ENCODE measurements at places on chromosomes 12 and 14.

GRCh38 chr12:1350934-1351240, 243.5 kb downstream of the FBXL14 start:
- peak; percentile 48 for DNase-seq

- DNase-seq, result no peak
Measured at GRCh38 chr14:68474741-68475140, 318.1 kb downstream of the ZFP36L1 start.

DNA sequence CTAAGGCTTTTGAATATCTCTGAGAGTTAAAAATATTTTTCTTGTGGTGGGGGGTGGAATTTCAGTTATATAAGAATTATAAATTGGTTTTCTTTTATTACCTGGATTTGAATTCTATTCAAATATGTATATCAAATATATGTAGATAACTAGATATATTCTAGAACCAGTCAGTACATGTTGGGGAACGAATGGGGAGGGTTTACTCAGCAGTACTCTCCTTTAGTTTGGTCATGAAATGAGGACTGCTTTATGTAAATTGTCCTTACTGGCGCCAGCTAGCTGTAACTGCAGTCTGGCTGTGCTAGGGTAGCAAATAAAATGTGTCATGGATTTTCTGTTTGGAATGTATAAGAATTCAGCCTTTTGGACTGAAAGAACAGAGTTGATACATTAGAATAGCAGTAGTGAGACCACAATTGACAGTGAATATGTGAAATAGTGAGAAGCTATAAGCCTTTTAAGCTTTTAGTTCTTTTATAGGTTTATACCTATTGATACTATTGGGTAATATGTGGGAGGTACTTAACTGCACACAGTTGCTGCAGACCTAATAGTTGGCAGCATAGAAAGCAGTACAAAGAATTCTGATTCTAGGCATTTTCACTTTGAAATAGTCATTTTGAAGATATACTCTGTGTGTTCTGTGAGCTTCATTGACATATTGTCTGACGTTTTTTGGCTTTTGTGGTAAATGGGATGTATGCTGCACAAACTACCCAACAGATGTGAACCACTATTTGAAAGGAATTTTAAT, 29.0 kb downstream of the ATF7IP start:
- DNase-seq, result peak; percentile 93

GRCh38 chr12:1605129-1606020, 11.0 kb upstream of the FBXL14 start:
- peak; percentile 93 for DNase-seq

GRCh38 chr12:115683240-115683780, 594.2 kb downstream of the MED13L start:
- no peak for DNase-seq

DNA sequence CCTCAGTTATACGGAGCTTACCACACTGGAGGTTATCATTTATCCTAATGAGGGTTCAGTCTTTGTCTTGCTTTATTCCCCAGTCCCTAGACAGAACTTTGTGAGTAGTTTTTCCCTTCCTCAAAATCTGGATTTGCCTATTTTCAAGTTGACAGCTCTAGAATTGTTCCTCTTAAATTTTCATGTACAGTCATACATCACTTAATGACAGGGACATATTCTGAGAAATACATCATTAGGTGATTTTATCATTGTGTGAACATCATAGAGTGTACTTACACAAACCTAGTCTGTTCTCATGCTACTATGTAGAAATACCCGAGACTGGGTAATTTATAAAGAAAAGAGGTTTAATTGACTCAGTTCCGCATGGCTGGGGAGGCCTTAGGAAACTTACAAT, 3.1 kb downstream of the PRKAB1 start:
- DNase-seq, result no peak

- DNase-seq, result no peak
Measured at GRCh38 chr12:68613209-68613904, 2.7 kb downstream of the RAP1B start.

DNA sequence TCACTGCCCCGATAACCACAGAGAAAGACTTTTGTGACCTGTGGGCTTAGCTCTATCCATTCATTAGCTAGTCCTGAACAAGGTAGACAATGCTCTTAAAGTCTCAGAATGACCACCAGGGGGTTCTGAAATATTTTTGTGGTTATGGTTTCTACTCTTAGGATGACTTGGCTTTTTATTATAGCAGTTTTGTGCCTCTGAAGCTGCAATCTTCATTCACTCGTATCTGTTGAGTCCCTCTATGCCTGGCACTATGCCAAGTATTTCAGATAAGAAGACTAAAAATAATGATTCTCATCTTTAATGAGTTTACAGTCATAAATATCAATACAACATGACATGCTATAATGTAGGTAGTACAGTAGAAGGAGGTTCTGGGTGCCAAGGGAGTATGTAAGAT, 130.8 kb upstream of the TRHDE start:
- DNase-seq, result peak; percentile 39

- no peak for DNase-seq
Measured at GRCh38 chr12:23781118-23781517, 168.4 kb downstream of the SOX5 start.

DNA sequence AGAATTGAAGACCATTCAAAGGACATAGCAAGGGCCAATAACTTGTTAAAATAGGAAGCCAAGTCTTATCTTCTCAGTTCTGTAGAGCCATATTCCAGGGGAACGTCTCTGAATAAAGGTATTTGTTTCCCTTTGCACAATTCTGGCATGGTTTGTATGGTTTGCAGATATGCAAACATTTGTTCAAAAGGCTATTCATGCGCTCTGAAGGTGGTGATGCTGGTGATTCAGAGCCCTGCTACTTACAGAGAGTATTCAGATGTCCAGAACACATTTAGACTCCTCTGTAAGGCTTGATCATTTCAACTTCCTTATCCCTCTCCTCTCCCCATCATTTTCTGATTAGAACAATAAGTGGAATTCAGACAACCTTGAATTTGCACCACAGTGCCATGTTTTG, 35.9 kb downstream of the SLC4A8 start:
- DNase-seq, result no peak

GRCh38 chr12:94553130-94553519, 93.5 kb upstream of the CEP83 start:
- peak; percentile 76 for DNase-seq

DNA sequence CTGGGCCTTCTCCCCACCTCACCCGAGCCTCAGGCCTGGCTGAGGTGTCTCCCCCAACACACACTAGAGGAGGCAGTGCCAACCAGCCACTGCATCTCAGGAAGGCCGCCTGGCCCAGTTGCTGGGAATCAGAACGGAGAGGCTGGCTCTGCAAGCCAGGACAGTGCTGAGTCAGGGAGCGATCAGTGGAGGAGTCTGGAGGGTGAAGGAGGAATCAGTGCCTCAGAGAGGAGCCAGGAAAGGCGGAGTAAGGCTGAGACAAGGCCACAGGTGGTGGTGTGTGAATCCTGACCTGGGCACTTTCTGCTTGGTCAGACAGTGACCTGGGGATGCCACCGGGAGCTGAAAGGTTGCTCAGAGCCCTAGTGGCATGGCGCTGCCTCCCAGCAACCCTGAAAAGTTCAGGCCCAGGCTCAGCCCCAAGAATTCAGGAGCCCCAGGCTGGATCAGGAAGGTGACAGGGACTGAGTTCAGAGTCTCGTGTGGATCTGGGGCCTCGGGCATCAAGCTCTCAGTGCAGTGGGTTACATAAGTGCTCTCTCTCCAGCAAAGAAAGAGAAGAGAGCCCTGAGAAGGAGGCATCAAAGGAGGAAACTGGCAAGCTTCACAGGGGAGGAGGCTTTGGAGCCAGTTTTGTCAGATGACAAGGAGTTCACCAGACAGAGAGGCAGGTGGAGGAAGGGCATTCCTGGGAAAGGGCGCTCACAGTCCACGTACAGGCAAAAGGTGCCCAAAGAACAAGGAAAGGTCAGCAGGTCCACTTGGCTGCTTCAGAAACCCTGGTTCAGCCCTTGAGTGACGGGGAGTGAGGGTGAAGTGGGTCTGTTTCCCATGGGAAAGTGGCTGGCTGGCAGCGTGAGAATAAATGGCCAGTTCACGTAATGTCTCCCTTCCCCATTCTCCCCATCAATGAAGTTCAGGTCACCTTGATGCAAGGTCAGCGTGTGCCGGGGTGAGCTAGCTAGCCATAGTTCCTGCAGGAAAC, 87.8 kb downstream of the ZFP36L1 start:
- DNase-seq, result no peak

DNA sequence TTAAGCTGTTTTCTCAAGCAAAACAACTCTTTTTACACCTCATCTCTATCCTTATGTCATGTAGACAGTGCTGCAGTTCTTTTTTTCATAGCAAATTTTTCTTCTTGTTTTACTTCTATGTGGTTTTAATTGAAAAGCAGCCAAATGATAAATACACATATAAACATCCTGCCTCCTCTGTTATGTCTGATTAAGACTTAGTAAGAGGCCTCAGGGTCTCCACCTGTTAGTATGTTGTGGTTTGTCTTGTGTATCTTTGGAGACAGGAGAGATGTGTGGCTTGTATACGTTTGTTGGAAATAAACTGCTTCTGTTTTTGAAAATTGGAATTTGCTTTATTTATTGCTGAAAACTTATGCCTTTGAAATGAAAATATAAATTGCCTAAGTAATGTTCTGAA, 32.0 kb downstream of the PEX5 start:
- no peak for DNase-seq

GRCh38 chr14:66916421-66916820, 272.8 kb upstream of the GARIN2 start:
- DNase-seq, result no peak

Data from ACHN (cell line).